ENCODE measurements at places on chromosomes 7 and 10. TPM values are rescaled to one million over a fixed set of nuclear protein-coding genes. Genes with fewer than 3 reads are reported as not detected.

GRCh38 chr7:26416004-26416403 lies 124.3 kb downstream of the SNX10 start:
- no peaks in the 10 kb centered on the region for H3K4me1 ChIP-seq
- no peak overlapping the region for H3K4me3 ChIP-seq
- ATAC-seq = no peak
- H3K27me3 ChIP-seq = peaks cover 32% of the 10 kb centered on the region
- H3K27ac ChIP-seq = no peak overlapping the region

- H3K27ac ChIP-seq = no peak overlapping the region
- no peaks in the 10 kb centered on the region for H3K4me1 ChIP-seq
- H3K4me3 ChIP-seq = no peak overlapping the region
- H3K36me3 ChIP-seq = no peaks in the 10 kb centered on the region
- H3K27me3 ChIP-seq = no peaks in the 10 kb centered on the region
Measured at GRCh38 chr10:126081841-126082466, 185.6 kb downstream of the FANK1 start.

The SLC39A12 gene
- not detected for total RNA-seq

The NUTM2E gene
- not detected for total RNA-seq

The TMEM130 gene
- total RNA-seq = not detected

The ZNF775 gene
- 3.2 TPM for total RNA-seq

The SHH gene
- total RNA-seq = not detected

The DPCD gene
- total RNA-seq = 10.6 TPM

The RNF32 gene
- total RNA-seq = 2.0 TPM
